ENCODE measurements at places on chromosomes 4 and X. TPM values are rescaled to one million over a fixed set of nuclear protein-coding genes. Genes with fewer than 3 reads are reported as not detected.

Gene SRPX
- total RNA-seq: 0.24 TPM

Gene PRPS2
- total RNA-seq: 104 TPM

- DNase-seq: no peak
Measured at GRCh38 chr4:134201216-134202161, at the start of gene PABPC4L. Gene PABPC4L, minus strand, starts transcription at chr4:134201789. Its CDS starts 770 bp downstream, at chr4:134201019.

- no peak for DNase-seq
Measured at GRCh38 chr4:54315561-54316538, 86.8 kb downstream of the PDGFRA start.

GRCh38 chr4:110611968-110612447, 10.9 kb downstream of the PITX2 start:
- no peak for DNase-seq

- DNase-seq: no peak
Measured at GRCh38 chr4:181962321-181962720, 280.9 kb upstream of the TENM3 start.

DNA sequence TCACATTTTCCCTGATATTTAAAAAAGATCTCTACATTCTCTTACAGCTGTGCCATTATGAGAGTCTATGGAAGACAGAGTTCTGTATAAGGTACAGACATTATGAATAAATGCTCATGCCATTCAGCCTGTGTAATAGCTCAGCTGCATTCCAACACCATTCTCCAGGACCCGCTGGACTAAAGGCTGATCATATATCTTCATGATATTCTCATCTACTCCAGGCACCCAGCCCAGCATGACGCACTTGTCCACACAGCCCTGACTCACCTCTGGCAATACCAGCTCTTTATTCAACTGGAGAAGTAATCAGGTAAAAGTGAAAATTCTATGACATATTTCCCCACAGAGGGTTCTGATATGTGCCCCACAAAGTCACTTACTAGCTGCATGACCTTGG, 437.5 kb upstream of the FGF16 start:
- DNase-seq: no peak

All from activated CD4-positive, alpha-beta memory T cell treated with anti-CD3 and anti-CD28 coated beads for 36 hours (primary cell).